ENCODE measurements at places on chromosomes 2 and 18. TPM values are rescaled to one million over a fixed set of nuclear protein-coding genes. Genes with fewer than 3 reads are reported as not detected.

The IL1F10 gene
- not detected for total RNA-seq

The HIBCH gene
- 61.1 TPM for total RNA-seq

The ITGA4 gene
- total RNA-seq = 49.2 TPM

The LYPD1 gene
- 0.79 TPM for total RNA-seq

The KIDINS220 gene
- 157 TPM for total RNA-seq

The PSD4 gene
- total RNA-seq = 9.7 TPM

The HOXD12 gene
- 2.2 TPM for total RNA-seq

The POTEE gene
- not detected for total RNA-seq

The HADHA gene
- 122 TPM for total RNA-seq

The PDCD1 gene
- total RNA-seq = not detected

The DNMT3A gene
- 34.1 TPM for total RNA-seq

The FAM210A gene
- total RNA-seq = 27.3 TPM

The MALL gene
- 24.4 TPM for total RNA-seq

The LRATD1 gene
- 15.4 TPM for total RNA-seq

The SLC20A1 gene
- total RNA-seq = 59.7 TPM

The SLC5A7 gene
- total RNA-seq = 6.3 TPM
